ENCODE measurements at places on chromosomes 12 and 14.

- DNase-seq, result peak; percentile 16
These were observed 11.5 kb downstream of the OAS2 start for GRCh38 chr12:112989806-112990205.

- no peak for DNase-seq
These were observed 454.1 kb upstream of the MDGA2 start for GRCh38 chr14:48129472-48129871.

DNA sequence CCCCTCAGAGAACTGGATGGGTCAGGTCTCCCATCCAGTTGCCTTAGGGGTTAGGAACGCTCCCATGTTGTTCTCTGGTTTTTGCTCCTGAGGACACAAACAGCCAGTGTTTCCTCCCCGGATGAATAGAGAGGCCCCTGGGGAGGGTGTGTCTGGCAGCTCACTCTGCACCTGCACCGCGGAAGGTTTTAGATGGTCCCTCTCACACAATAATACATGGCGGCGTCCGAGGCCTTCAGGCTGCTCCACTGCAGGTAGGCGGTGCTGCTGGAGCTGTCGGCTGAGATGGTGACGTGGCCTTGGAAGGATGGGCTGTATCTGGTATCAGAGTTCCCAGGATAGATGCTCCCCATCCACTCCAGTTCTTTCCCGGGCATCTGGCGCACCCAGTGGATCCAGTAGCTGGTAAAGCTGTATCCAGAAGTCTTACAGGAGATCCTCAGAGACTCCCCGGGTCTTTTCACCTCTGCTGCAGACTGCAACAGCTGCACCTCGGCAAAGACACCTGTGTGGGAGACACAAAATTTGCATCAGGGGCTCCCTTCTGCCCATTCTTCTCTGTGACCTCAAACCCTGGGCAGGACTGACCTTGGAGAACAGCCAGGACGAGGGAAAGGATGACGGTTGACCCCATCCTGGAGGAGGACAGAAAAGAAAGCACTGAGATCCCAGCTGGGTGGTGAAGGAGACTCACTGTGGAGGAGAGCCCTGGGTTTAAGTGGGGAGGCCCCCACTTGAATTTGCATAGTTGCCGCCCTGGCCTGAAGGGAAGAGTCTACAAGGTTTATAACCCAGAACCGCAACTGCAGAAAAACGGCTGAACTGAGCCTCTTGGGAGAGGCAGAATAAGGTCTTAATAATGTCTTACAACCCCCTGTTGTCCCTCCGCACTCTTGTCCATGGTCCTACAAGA is 1324.8 kb downstream of the TMEM121 start:
- no peak for DNase-seq

DNA sequence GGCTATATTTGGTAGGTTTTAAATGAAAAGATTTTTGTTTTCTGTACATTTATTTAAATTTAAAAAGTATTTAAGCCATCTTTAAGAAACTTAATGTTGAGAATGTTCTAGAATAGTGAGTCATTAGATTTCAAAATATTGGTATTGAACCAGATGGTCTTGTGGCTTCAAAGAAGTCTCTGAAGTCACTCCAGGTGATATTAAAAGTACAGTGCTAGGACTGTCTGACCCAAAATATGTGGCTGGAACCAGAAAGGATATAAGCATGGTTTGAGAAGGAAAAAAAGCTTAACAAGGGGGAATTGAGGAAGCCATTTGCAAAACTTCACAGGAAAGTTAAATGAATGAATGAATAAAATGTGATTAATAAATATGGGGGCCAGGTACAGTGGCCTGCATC is 28.7 kb upstream of the MDM2 start:
- no peak for DNase-seq

DNA sequence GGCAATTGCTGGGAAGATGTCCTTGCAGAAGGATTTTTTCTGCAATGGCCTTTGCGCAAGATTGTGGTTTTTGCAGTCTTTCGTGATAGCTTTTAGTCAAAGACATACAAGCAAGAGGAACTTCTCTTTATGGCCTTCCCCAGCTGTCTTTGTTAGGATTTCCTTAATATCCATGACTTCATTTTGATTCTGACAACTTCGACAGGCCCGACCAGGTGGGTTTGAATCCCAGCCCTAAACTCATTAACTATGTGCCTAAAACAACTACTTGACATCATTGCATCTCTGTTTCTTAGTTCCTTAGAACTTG is 13.3 kb upstream of the VRK1 start:
- DNase-seq, result no peak

DNA sequence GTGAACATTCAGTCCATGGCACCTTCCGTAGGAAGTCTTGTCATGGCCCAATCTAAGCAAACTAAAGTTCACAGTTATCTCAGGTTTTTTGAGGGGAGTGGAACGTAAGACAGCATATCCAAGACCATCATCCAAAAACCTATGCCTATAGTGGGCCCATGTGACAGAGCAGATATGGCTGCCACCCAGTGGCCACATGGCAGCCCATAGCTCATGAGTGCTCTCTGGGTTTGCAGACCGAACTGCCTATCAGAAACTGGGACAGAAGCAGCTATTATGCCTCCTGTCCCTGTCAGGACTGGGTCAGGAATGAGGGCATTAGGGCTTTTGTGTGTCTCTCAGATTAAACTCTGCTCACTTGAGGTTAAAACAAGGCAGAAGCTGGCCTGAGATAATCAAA is 503.7 kb downstream of the NRXN3 start:
- no peak for DNase-seq

- no peak for DNase-seq
These were observed 58.0 kb downstream of the SINHCAF start for GRCh38 chr12:31267966-31268365.
